ENCODE measurements at places on chromosomes 4 and X. TPM values are rescaled to one million over a fixed set of nuclear protein-coding genes. Genes with fewer than 3 reads are reported as not detected.

The DGKK gene
- not detected for total RNA-seq

The CCDC149 gene
- total RNA-seq: 4.8 TPM

The SGCB gene
- 43.8 TPM for total RNA-seq

The ETDB gene
- total RNA-seq: not detected

The HSPA4L gene
- 65.3 TPM for total RNA-seq

The CFAP99 gene
- total RNA-seq: not detected

The XAGE1A gene
- not detected for total RNA-seq

Data from mammary epithelial cell (primary cell).